ENCODE measurements at places on chromosomes 12 and 14.

DNA sequence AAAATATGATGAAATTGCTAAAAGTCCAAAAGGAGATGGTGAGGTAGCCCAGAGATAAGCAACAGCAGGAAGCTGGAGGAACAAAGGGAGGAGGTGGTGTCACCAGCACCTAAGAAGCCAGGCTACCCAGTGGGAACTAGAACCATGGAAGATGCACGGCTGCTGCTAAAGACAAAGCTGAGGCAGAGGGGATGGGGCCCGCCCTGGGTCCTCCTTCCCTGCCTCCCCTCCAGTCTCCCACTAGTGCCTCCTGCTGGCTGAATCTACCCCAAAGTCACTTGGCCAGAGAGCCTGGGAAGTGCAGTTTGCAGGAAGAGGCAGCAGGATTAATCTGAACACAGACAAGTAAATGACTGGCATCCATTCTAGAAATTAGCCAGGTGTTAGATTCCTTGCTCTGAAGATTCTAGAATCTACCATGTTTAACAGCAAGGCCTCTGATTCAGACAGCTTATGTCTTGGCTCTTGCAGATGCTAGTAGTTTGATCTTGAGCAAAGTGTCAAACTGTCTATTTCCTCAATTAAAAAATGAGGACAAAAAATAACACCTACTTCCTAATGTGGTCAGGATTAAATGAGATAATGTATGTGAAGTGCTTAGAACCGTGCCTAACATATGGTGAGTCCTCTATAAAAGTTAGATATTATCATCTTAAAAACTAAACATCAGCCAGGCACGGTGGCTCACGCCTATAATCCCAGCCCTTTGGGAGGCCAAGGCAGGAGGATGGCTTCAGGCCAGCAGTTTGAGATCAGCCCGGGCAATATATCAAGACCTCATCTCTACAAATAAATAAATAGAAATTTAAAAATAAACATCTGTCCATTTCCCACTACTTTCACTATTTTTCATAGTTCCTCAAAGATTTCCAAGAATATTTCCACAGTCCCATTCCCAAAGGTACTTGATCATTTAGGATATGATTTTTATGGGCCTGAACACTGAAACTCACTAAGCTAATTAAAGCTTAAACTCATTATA, 5.8 kb upstream of the LRP10 start:
- DNase-seq, result no peak

DNA sequence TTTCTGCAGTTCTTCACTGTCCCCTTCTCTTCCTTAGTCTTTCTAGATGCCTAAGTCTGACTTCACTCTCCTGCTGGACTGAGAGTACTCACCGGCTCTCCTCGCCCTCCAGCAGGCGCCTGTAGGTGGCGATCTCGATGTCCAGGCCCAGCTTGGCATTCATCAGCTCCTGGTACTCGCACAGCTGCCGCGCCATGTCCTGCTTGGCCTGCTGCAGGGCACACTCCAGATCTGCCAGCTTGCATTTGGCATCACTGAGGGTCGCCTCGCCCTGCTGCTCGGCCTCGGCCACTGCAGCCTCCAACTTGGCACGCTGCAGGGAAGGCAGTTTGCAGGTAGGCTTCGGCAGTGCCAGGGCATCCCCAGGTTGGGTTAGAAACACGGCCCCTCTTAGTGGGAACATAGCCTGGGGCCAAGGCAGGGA, 5.2 kb downstream of the KRT84 start:
- DNase-seq, result peak; percentile 16

- DNase-seq, result no peak
These were observed 56.8 kb downstream of the SLC8B1 start for GRCh38 chr12:113278141-113278540.

GRCh38 chr14:88669346-88669745, 106.5 kb downstream of the ZC3H14 start:
- DNase-seq, result no peak

DNA sequence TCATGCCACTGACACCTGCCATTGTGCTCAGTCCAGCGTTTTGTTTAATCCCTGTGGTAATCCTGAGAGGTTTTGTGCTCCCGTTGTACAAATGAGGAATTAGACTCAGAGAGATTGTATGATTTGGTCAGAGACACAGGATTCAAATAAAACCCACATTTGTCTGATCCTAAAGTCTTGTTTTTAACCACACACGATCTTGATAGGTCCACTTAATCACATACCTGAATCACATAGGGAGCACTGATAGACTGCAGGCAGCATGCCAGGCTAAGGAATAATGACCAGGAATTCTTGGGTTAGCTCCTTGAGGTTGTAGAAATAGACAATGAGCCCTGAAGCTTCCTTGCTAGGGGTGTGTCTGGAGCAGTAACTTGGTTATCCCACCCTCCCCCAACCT, 202.6 kb upstream of the RGS6 start:
- DNase-seq, result no peak

GRCh38 chr12:86057092-86057845, 183.2 kb downstream of the NTS start:
- no peak for DNase-seq

DNA sequence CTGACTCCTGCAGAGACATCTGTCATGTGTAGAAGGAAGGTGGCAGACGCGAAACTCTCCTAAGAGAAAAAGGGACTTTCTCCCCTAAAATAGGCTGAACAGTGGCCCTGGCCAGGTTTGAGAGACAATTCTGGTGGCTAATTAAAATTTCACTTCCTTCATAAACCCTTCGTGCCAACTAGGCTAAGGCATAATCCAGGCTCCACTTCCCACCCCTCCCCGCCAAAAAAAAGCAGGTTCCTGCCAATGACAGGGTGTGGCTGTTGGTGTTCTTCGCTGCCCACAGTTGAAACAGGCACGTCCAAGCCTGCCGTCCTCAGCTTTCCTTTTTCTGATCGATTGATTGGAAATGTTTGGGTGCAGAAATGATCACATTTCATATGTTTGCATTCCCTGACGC, 144.6 kb downstream of the GCH1 start:
- DNase-seq, result no peak

DNA sequence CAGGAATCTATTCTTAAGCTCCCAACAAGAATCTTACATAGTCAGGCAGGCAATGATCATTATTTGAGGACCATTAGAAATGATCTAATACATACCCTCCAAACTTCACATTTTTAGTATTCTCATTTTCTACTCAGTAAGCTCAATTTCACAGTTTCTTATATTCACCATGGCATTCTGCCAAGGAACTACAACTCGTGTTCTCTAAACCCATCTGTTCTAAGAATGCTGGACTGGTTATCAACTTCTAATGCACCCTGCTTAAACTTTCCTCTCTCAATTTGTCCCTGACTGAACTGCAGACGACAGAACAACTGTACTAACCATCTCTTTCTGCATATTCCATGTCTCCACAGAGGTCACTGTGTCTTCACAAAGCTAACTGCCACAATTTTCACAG, 58.6 kb downstream of the GXYLT1 start:
- DNase-seq, result no peak

DNA sequence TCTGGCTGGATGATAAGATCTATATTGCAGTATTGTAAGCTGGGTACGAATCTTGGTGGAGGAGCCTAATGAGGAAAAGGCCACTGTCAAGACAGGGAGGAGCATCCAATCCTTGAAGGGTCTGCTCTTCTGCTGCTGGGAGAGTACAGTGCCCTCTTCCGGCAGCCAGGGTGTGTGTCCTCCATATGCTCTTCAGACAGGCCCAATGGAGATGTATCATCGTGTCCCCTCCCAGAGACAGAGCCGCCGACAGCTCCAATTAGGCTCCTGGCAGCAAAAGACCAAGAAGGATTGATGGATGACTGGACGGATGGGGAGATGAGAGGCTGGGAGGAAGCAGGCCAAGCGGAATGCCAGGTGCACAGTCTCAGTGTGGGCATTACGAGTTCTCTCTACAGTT, 51.6 kb upstream of the PIWIL1 start:
- no peak for DNase-seq

GRCh38 chr14:20419419-20419818, 6.1 kb upstream of the TEP1 start:
- no peak for DNase-seq

DNA sequence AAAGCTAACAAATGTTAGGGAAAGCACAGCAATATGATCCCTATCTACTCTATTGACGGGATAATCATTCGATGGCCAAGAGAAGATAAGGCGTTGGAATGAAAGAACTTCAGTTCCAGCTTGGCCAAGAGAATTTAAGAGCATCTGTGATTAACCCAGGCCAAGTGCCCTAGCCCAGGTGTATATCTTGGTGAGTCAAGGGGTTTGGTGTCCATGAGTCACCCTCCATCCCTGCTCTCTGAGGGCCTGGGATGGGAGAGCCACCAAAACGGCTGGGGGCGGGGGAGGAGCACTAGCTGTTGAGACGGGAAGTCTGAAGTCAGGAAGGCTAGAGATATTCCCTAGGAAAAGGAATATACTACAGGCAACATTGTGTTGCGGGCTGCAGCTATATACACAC, 13.0 kb downstream of the TBPL2 start:
- DNase-seq, result no peak

- no peak for DNase-seq
These were observed 40.1 kb downstream of the TESC start for GRCh38 chr12:117059156-117059555.

DNA sequence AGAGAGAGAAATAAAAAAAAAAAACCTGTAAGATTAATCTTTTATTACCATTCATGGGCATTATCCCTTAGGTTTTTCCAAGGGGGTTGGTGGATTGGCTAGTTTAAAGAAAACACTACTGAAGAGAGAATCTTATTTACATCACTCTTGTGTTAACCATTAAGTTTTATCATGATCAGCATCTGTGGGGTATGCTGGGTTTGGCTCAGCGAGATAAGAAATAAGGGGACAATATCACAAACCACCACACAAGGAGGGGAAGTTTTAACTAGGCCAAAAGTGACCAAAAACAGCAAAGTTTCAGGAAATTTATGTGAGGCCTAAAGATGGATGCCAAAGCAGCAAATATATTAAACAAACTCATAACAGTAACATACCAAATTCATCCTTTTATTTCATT, 548.6 kb downstream of the SLC16A7 start:
- no peak for DNase-seq

DNA sequence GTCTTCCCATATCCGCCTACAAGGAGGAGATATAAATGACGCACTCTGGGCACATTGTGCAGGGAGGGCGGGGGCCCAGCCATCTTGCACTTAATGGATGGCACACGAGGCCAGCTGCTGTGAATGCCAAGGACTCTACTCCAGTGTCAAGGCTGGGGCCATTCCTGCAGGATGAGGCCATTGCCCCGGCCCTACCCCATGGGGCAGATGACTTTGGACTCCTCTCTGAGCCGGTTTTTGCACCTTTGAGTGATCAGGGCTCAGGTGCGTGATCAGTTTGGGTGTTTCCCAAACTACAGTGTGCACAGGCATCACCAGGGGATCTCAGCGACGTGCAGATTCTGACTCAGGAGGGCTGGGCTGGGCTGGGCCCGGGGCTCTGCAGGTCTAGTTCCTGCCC, 16.1 kb downstream of the MMAB start:
- DNase-seq, result no peak

DNA sequence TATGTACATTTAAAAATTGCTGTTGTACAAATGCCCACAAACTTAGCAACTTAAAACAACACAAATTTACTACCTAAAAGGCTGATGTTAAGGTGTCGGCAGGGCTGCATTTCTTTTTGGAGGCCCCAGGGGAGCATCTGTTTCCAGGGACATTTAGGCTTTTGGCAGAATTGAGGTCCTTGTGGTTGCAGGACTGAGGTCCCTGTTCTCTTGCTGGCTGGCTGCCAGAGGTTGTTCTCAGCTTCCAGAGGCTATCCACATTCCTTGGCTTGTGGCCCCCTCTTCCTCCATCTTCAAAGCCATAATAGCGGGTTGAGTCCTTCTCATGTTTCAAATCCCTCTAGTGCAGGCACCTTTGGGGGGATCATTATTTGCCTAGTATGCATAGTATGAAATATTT, 22.4 kb upstream of the KRT83 start:
- no peak for DNase-seq

DNA sequence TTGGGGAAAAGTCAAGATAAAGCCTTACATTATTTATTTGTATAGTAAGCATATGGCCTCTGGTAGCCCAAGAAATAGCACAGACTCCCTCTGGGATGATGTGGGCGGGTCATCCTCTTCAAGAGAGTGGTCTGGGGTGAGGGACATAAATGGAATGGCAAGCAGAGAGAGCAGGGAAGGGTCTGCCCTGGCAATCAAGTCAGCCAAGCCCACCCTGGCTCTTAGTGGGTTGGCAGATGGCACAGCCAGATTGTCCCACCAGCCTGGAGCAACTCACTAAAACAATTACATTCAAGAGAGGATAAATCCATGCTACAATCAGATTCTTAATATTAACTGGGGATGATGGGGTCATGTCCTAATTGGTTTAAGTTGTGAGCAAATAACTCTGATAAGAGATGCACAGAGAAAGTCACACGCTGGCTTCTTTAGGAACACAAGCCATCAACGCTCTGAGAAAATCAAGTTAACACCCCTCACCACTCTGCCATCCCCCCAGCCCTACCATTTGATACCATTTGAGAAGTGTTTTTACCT, 2.8 kb upstream of the PELI2 start:
- no peak for DNase-seq

DNA sequence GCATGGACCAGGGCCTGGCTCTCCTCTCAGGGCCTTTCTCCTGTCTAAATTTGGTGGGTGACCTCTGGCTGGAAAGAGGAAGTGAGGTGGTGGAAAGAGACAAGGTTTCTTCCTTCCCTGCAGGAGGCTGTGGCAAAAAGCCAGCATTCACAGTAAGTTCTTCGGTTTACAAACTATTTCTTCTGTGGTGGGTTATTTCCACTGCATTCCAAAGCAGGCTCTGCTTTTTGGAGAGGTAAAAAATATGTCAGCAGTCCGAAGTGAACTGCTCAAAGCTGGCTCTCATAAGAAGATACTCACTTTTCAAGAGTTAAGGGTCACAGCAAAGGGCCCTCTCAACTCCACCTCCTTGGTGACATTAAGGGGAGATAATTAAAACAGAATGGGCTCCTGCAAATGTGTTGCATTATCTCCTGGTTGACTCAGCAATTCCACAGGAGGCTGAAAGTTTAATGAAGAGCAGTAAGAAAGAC, 48.9 kb upstream of the POC1B start:
- DNase-seq, result no peak

DNA sequence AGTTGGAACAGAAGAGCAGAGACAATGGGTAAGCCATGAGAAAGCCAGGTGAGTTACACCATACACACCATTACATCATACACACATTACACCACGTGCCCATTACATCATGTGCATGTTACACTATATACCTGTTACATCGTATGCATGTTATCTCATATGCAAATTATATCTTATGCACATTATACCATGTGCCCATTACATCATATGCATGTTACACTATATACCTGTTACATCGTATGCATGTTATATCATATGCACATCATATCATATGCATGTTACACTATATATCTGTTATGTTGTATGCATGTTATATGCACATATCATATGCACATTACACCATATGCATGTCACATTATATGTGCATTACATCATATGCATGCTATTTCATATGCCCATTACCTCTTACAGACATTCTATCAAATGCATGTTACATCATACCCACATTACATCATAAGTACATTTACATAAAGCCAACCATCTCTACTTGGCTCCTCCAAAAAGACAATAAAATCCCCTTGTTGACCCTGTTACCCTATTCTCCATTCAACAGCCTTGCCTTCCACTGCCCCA, 207.2 kb downstream of the KSR2 start:
- DNase-seq, result no peak

Measured in immature natural killer cell (primary cell).